ENCODE measurements at places on chromosomes 3 and 15.

- no peak for DNase-seq
These were observed 22.0 kb upstream of the TATDN2 start for GRCh38 chr3:10226293-10226692.

DNA sequence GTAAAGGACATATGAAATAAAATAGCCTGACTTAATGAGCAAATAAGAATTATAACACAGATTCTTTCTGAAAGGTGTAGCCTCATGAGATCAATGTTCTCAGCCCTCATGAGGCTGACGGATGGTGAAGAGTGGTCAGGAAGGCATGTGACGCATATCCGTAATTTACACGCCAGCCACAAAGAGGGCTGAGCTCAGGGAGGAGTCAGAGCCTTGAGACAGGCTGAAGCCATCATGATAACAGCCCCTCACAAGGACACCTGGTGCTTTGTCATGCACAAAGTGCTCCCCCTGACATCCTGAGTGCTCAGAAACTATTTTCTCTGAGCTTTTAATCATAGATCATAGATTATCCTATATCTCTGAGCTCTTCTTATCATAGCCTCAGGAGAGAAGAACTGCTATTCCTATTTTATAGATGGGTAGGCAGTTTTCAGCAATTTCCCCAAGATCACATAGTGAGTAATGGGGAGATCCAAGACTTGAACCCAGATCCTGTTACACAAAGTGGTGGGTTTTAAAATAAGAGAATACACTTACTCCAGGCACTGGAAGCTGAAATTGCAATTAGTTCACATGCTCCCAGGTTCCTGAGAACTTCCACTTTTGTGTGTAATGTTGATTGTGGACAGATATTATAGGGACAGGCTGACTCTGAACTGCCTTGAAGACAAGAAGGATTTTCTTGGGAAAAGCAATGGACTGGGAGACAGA, 267.1 kb downstream of the RPLP1 start:
- peak; percentile 56 for DNase-seq

DNA sequence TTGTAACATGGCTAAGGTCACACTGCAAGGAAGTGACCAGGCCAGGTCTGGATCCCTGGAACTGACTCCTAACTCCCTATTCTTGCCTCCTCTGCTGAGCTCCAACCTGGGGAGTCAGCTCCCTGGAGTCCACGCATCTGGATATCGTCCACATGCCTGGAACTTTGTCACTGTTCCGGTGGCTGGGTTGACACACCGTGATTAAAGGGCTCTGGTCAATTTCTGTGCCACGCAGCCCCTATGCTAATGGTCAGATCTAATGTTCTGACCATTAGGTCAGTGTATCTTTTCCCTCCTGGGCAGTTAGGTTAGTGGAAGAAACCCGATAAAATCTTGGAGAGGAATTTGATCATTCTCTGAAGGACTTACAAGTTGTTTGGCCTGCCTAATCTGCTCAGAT, 1.6 kb upstream of the TPM1 start:
- DNase-seq, result no peak

- no peak for DNase-seq
These were observed 530.2 kb downstream of the SOX2 start for GRCh38 chr3:182241766-182242488.

GRCh38 chr3:48273594-48274211, 32.8 kb downstream of the ZNF589 start:
- DNase-seq, result peak; percentile 56

- DNase-seq, result no peak
These were observed 51.5 kb downstream of the C3orf20 start for GRCh38 chr3:14726441-14726780.

- DNase-seq, result no peak
These were observed 4.4 kb upstream of the ENTPD3 start for GRCh38 chr3:40382617-40382979.

- no peak for DNase-seq
These were observed 12.5 kb downstream of the PCOLCE2 start for GRCh38 chr3:142876417-142876816.

- DNase-seq, result peak; percentile 82
These were observed 560 bp downstream of the ST6GAL1 start for GRCh38 chr3:186930641-186931531.

DNA sequence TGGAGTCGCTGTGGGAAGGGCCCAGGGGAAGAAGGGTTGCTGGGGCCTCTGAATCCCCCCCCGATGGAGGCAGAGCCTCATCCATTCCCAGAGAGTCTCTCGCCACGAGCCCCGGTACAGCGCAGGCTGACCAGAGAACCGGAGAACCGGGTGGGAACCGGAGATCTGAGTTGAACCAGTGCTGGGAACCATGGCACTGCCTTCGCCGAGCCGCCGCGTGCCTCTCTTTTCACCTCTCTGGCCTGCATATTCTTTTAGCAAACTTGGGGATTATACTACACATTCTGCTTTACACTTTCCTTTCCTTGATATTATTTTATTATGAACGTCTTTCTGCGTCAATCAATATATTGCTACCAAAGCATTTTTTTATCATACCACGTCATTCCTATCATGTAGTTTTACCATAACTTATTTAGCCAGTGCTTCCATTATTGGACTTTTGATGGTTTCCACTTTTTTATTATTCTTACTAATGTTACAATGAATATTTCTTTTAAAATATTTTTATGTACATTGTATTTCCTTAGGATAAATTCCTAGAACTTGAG, 7.2 kb downstream of the NRROS start:
- DNase-seq, result no peak

- no peak for DNase-seq
These were observed 424.0 kb downstream of the MCTP2 start for GRCh38 chr15:94655249-94655880.

DNA sequence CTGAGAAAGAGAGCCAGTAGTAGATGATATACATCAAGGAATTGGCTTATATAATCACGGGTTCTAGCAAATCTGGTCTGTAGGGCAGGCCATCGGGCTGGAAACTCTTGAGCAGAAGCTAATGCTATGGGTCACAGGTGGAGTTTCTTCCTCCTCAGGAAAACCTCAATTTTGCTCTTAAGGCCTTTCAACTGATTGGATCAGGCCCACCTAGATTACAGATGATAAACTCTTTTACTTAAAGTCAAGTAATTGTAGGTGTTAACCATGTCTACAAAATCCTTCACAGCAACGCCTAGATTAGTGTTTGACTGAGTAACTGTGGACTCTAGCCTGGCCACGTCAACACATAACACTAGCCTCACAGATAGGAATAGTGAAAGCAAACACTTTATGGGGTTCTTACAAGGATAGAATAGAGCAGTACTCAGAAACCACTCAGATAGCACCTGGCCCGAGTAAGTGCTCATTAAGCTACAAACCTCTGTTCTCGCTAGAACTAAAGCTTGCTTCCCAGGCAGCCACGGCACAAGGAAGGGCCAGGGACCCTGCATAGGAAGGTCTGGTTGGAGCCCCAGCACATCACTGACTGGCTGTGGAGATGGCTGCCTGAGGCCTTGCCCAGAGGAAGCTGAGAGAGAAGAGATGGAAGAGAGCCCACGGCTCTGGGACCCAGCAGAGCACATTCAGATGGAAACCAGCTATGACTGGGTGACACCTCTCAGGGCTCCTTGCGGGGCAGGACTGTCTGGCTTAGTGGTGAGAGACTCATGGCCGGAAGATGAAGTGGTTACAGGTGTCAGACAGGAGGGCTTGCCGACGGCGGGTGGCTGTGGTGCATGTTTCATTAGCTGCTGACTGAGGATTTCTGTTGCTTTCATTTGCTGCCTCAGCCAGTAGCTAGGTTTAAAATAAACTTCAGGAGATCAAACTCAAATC, 202.5 kb upstream of the TLE3 start:
- no peak for DNase-seq

DNA sequence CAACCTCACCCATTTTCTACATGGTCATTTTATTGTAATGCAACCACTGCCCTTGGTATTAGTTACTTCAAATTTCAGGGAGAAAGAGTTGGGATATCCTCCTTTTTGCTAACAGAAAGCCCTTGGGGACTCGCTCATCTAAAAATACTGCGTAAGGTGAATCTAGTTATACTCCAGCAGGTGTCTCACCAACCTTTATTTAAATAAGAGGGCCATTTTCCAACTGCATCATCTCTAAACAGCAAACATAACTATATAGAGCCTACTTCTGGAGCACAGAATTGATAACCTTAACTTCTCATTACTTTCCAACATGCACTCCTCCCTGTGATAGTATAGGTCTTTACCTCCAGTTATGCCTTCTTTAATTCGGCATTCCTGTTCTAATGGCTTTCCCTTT, 77.5 kb downstream of the TBL1XR1 start:
- DNase-seq, result no peak

DNA sequence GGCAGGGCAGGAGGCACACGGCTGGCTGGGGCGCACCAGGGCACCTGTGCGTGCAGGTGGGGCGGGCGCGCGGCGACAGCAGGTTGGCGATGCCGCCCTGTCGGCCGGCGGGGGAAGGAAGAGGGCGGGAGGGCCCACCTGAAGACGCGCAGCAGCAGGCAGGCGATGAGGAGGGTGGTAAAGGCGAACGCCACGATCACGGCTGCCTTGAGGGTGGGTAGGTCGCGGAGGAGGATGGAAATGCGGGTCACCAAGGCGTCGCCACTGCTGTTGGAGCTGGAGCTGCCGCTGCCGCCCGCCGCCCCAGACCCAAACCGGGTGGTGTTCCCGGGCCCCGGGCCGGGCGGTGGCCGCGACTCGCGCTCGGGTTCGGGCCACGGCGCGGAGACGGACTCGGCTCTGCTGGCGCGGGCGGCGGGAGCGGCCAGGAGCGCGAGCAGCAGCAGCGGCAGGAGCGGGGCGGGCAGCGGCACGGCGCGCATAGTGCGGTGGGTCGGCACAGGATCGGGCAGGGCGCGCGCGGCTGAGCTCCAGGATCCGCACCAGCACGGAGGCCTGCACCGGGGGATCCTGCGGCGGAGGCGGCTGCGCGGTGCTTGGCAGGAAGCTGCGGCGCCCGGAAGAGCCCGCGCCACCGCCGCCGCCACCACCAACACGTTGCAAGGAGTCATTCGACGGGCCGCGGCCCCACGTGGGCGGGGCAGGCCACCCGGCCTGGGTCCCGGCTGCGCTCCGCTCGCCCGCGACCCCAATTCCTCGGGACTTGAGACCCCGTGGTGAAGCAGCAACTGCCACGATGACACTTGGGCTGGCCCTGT, at the start of gene FAM174B:
Gene FAM174B, minus strand, starts transcription at position 598 of the 818 bp plus-strand sequence.
- DNase-seq, result no peak

- DNase-seq, result no peak
These were observed 270.2 kb downstream of the ROBO1 start for GRCh38 chr3:79497447-79498111.

DNA sequence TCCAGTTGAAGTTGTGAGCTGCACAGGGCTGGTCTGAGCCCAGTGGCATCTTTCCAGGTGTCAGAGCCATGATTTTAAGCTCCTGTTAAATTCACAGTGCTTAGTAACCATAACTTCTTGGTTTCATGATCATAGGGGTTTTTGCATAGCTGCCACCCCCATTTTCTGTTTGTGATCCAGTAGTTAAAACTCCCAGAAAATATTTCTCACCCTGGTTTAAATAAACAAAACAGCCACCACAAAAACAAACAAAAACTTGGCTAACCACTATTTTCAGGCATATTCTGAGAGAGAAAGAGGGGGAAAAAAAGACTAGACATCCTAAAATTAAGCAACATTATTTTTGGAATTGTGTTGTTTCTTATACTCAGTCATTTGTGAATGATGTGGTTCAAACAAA, 175.3 kb downstream of the IGF1R start:
- DNase-seq, result no peak

- no peak for DNase-seq
These were observed 693.6 kb downstream of the CADM2 start for GRCh38 chr3:85652360-85652759.

DNA sequence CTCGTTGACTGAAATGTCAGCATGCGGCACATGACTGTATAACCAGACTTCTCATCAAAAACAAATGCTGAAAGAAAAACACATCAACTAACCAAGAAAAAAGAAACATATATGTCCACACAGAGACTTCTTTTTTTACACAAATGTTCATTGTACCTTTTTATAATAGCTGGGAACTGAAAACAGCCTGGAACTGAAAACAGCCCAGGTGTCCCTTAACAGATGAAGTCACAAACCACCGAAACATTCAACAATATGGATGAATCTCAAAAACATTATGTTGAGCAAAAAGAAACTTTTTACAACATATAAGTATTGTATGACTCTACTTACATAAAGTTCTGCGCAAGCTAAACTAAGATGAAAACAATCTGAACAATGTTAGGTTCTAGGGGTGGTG, 20.6 kb downstream of the UBE3A start:
- no peak for DNase-seq

GRCh38 chr15:67180514-67181191, 73.8 kb downstream of the AAGAB start:
- DNase-seq, result no peak

DNA sequence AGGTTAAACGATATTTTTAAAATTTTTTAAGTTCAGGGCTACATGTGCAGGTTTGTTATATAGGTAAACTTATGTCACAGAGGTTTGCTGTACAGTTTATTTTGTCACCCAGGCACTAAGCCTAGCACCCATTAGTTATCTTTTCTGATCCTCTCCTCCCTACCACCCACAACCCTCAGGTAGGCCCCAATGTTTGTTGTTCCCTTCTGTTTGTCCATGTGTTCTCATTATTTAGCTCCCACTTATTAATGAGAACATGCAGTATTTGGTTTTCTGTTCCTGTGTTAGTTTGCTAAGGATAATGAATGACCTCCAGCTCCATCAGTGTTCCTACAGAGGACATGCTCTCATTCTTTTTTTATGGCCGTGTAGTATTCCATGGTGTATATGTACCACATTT, 14.9 kb downstream of the FAM162A start:
- no peak for DNase-seq

- peak; percentile 57 for DNase-seq
These were observed 750 bp downstream of the PODXL2 start for GRCh38 chr3:127629467-127630403.

GRCh38 chr15:100191161-100191560, 150.6 kb downstream of the ADAMTS17 start:
- no peak for DNase-seq

DNA sequence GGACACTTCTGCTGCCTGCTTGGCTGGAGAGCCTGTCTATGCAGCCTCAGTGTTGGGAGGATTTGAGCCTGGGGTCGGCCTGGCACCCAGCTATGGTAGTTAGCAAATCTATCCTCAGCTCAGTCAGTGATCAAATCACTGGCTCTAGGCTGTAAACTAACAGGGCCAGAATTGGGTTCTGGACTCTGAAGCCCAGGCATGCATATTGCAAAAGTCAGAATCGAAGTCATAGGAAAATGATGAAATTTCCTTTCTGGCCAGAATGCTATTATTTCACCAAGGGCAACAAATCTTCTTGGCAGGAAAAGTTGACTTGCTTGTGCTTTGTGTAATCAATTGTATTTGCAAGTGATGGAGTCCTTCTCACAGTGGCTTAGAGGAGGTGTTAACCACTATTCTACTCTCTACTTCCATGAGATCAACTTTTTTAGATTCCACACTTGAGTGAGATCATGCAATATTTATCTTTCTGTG, 482.6 kb upstream of the TPRG1 start:
- no peak for DNase-seq

GRCh38 chr3:184696697-184697096, 15.2 kb downstream of the MAGEF1 start:
- DNase-seq, result no peak

GRCh38 chr15:33448961-33449606, 138.3 kb downstream of the RYR3 start:
- no peak for DNase-seq

GRCh38 chr3:127822682-127823425, 539 bp upstream of the MGLL start:
- DNase-seq, result no peak

GRCh38 chr3:171829841-171830517, 13.2 kb upstream of the TMEM212 start:
- no peak for DNase-seq

All from naive B cell (primary cell).